H9 (cell line): ENCODE measurements at places on chromosomes 6 and 20. TPM values are rescaled to one million over a fixed set of nuclear protein-coding genes. Genes with fewer than 3 reads are reported as not detected.

DNA sequence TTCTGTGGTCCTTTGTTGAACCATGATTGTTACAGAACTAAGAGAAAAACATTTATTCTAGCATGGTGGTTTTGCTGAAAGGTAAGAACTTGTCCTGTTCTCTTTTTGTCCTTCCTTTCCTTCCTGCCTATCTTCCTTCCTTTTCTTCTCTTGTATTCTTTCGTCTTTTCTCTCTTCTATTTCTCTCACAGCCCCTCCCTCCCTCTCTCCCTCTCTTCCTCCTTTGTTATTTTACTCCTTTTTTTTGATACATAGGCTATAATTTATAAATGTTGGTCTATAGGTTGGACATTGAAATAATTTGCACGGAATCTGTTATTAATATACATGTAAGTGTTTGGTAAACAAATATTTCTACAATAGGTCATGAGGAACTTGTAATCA is 18.6 kb downstream of the ADGRB3 start:
- DNase-seq: no peak

The CRYBG1 gene
- total RNA-seq: 5.6 and 5.7 TPM in 2 replicates

DNA sequence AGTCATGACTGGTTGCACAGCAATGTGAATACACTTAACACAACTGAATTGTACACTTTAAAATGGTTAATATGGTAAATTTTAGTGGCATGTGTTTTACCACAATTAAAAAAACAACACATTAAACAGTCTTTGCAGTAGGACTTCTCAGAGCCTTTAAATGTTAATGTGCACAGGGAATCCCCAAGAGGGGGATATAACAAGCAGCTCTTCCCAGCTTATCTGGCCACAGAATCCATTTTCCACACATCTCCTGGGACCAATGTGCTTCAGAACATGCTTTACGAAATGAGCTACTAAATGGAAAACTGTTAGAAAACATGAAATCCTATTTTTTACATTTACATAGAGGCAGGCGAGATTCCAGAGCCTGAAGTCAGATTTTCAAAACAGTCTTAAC is 44.4 kb downstream of the FYN start:
- DNase-seq: no peak

DNA sequence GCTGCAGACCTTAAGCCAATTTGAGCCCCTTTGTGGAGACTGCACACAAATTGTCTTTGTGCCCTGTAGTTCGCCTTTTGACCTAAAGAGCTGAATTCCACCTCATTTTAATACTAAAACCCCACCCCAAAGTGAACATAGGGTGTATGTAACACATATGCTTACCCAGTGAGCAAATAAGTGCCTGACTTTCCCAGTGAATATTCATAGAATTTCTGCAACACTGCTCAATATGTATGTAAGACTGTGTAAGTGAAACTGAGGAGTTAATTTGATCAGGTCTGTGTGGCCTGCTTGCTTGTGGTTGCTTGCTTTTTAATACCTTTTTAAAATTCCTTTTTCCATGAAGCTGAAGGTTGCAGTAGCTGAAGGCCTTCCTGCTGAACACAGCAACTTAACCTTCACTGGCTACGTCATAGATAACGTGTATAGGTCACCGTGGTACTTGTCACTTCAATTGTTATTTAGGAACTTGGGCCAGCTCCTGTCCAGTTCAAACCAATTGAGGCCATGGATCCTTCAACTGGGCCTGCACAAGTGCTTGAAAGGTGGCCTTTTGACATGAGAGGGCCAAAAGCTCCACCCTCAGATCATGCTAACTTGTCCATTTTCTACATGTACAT is 131.7 kb upstream of the BTBD3 start:
- no peak for DNase-seq

DNA sequence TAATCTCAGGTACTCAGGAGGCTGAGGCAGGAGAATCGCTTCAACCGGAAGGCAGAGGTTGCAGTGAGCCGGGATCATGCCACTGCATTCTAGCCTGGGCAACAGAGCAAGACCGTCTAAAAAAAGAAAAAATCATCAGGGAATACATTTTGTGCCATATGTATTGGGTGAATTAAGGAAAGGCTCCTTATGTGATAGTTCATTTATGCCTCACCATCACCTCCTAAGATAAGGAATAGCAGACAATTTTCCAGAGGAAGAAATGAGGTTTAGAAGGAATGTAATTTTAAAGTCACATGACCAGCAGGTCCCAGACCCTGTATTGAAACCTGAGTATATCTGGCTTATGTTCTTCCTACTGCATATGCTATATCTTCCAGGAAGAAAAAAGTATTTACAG is 93.9 kb upstream of the FOXC1 start:
- DNase-seq: no peak
